Activated CD4-positive, alpha-beta memory T cell treated with anti-CD3 and anti-CD28 coated beads, Interleukin-2, amount 10 ng/mL, durations not matched to agents 7 days and 5 days (primary cell): ENCODE measurements at places on chromosomes 12 and 14.

GRCh38 chr14:89983375-89983774, 27.6 kb downstream of the TDP1 start:
- DNase-seq, result no peak

GRCh38 chr14:61502459-61503093, 181.2 kb downstream of the PRKCH start:
- DNase-seq, result no peak

GRCh38 chr12:46260913-46261476, 7.8 kb downstream of the SLC38A1 start:
- no peak for DNase-seq

DNA sequence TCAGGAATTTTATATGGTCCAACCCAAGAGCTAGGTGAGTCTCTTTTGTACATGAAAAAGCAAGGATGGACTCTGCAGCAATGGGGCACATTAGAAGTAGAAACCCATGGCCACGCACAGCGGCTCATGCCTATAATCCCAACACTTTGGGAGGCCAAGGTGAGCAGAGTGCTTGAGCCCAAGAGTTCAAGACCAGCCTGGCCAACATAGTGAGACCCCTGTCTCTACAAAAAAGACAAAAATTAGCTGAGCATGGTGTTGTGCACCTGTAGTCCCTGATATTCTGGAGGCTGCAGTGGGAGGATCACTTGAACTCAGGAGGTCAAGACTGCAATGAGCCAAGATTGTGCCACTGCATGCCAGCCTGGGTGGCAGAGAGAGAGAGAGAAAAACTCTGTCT, 128.7 kb upstream of the PLEKHA5 start:
- no peak for DNase-seq

DNA sequence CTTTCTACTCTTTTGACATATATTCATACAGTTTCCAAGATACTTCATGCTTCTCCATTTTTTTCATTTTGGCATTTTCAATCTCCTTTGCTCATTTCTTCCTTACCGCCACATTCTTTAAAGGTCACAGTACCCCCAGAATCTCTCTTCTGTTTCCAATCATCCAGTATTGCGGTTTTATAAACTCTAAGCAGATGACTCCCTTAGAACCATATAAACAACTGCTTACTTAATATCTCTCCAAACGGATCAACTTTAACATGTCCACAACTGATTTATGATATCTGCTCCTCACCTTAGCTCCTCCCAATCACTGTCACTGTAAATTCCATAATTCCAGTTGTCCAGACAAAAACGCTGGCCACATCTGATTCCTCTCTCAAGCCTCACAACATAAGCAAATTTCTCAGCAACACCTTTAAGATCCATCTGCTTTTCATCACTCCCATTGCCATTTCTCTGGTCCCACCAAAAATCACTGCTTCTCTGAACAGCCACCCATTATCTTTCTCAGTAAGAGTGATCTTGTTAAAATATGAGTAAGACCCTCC, 49.6 kb downstream of the HNRNPC start:
- DNase-seq, result no peak

DNA sequence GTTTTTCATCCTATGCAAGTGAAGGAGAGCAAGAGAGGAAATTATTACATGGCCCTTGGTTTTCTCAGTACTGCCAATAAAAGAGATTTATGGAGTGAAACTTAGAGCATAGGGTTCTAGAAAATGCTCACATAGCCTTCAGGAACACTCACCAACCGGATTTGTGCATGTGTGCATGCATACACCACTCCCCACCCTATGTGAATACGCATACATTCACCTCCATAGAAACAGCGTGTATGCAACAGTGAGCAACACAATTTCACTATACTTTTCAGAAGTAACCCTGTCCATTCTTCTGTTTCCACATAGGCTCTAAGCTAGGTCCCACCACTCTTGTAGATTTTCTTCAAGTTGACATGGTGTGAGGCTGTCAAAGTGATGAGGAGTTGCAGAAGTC, 31.5 kb upstream of the HOXC13 start:
- DNase-seq, result no peak
